ENCODE measurements at places on chromosomes 3 and 15. TPM values are rescaled to one million over a fixed set of nuclear protein-coding genes. Genes with fewer than 3 reads are reported as not detected.

Gene OR5K2
- not detected for total RNA-seq

Gene SLC24A1
- total RNA-seq = 4.4 TPM

Gene IL5RA
- not detected for total RNA-seq

Gene BCHE
- total RNA-seq = 54.9 TPM

Gene TMEM158
- 70.1 TPM for total RNA-seq

Gene CSPG5
- 0.30 TPM for total RNA-seq

Gene GPR160
- total RNA-seq = not detected

Gene CCDC14
- 32.1 TPM for total RNA-seq

Gene ZIC4
- not detected for total RNA-seq

Gene CILP
- 0.59 TPM for total RNA-seq
